ENCODE measurements at places on chromosomes 4 and X.

DNA sequence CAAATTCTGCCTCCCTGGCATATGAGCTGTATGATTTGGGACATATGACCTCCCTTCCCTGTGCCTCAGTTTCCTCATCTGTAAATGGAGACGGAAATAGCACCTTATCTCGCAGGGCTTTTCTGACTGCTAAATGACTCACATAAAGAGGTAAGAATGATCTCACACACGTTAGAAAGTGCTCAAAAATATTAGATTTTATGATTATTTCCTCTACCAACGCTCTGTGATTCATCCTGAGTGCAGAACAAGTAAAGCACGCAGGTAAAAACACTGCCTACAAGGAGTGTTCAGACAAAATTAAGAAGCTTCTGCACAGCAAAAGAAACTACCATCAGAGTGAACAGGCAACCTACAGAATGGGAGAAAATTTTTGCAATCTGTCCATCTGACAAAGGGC lies 21.1 kb downstream of the ACSL1 start:
- no peak for DNase-seq

- DNase-seq: no peak
Observed at GRCh38 chr4:85837439-85837733, 362.4 kb downstream of the ARHGAP24 start.

DNA sequence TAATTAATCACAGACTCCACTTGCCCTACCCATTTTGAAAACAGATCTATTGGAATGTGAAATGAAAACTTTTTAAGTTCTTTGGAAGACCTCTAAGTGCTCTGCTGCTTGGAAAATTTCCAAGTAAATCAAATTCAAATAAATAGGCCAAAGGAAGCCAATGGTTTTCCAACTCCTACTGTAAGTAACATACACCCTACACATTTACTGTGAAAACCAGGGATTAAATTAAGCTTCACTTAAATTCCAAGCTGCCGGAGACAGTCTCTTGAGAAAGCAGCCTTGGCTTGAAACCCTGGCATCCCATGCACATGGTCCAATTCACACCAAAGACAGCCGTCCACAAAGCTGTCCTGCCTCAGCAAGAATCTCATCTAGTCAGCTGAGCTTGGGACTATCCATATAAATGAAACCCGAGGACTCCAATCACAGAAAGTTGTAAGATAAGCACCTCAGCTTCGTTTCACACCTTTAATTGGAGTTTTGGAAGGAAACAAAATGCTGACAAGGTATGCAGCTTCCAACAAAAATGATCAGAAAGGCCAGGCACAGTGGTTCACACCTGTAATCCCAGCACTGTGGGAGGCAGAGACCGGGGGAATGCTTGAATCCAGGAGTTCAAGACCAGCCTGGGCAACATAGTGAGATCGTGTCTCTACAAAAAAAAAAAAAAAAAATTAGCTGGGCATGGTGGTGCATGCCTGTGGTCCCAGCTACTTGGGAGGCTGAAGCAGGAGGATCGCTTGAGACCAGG lies 88.6 kb downstream of the APBB2 start:
- no peak for DNase-seq

DNA sequence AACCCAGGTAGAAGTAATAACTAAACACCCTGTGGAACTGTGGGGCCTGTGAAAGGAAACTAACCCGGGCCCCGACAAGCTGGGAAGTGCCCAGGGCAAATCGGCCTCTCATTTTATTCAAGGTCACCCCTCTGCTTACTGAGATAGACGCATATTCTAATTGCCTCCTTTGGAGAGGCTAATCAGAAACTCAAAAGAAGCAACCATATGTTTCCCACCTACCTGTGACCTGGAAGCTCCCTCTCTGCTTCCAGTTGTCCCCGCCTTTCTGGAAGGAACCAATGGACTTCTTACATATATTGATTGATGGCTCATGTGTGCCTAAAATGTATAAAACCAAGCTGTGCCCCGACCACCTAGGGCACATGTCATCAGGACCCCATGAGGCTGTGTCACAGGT lies 23.1 kb upstream of the DHRSX start:
- no peak for DNase-seq

GRCh38 chrX:147848543-147849443 lies 62.9 kb upstream of the FMR1 start:
- DNase-seq: no peak

DNA sequence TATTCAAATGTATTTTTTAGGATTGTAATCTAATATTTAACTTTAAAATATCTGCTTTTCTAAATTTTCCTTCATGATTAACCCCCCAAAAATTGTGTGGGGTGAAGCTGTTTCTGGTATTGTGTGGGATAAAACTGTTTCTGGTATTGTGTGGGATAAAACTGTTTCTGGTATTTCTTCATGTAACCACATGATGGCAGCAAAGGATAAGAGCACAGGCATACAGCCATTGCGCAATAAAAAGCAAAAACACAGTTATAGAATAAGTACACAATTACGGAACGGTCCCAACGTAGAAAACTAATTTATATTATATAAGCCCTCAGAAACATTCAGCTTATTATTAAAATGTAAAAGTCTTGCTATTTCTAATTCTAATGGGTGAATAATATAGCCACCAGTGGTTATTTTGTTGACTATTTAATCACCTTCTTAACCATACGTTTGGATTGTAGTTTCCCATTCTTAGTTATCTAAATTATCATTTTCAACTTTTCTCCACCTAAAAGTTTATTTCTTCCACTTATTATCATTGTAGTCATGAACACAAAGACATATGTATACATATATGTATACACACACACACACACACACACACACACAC lies 333.9 kb upstream of the FSTL5 start:
- no peak for DNase-seq

- no peak for DNase-seq
Observed at GRCh38 chrX:141220342-141221008, 21.8 kb downstream of the SPANXC start.

GRCh38 chr4:6989331-6989923 lies 53.7 kb upstream of the TADA2B start:
- DNase-seq: no peak

- DNase-seq: no peak
Observed at GRCh38 chr4:71026086-71026485, 32.6 kb downstream of the DCK start.

DNA sequence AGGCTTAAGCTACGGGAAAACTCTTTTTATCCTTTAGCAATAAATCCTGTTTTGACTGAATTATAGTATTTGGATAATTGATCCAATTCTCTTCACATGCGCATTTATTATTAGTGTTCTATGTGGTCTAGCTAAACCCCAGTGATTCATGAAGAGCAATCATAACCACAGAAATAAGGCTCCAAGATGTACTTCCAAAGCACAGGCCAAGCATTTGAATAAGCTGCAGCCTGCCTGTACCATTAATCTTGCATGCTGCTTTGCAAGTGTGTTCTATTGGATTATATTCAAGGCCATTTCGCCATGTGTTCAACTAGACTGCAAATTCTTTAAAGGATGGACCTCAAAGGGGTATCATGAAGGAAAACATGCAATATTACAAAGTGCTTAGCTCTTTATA lies 385.2 kb upstream of the FAT1 start:
- DNase-seq: no peak

DNA sequence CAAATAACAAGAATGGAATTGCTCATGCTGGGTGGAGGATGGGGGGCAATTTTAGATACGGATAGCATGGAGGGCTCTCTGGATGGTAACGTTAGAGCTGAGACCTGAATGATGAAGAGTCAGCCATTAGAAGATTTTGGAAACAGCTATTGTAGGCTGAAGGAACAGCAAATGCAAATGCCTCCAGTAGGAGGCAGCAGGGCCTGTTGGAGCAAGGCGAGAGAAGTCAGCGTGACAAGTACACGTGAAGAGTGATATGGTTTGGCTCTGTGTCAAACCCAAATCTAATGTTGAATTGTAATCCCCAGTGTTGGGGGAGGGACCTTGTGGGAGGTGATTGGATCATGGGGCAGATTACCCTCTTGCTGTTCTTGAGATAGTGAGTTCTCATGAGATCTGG lies 59.3 kb upstream of the SOD3 start:
- no peak for DNase-seq

GRCh38 chrX:69387567-69388487 lies 116.3 kb upstream of the NALF2 start:
- DNase-seq: peak; percentile 22

GRCh38 chr4:112109360-112110058 lies 35.7 kb upstream of the FAM241A start:
- no peak for DNase-seq

- no peak for DNase-seq
Observed at GRCh38 chr4:127309369-127310102, 323.2 kb upstream of the INTU start.

DNA sequence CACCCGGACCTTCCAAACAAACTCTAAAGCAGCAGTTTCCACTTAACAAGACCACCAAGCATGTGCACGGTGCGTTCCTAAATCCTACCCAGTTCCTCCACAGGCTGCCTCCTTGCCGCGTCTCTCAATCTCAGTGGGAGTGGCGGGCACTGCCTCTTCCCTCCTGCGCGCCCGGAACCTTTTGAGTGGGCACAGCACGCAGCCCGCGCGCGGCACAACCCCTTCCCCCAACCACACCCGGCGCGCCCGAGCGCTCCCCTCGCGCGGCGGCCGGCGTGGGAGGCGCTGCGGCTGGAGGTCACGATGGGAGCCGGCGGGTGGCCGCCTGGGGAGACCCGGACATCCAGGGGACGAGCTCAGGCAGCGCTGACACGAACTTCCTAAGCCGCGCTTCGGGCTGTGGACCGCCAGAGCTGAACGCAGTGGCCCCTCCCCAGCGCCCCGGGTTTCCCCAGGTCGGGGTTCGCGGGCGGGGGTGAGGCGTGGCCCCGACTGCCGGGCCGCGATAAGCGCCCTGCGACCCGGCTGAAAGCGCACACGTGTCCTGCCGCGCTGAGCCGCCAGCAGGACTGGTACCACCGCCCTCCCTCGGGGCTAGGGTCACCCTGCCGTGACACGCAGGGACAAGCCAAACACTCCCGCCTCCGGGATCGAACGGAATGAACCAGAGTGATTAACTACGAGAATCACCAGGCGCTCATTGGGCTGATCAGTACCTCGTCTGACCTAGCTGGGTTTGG lies at the start of gene ABCG2:
TSS of gene ABCG2 (minus strand) at position 151 of the 740 bp plus-strand sequence. CDS start 18,644 bp downstream, outside the sequence.
- peak; percentile 48 for DNase-seq

DNA sequence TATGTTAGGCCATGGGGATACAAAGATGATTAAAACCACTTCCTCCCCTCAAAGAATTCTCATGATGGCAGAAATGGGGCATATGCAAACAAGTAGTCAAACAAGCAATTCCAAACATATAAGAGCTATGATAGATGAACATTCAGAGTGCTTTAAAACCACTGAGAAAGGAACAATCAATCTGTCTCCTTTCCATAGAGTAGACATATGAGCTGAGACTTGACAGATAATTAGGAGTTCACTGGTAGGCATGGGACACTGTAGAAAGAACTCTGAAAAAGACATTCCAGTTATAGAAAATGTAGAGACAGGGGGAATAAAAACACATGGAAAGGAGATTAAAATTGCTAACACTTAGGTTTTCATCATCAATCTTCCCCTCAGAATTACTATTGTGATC lies 372.8 kb downstream of the KLHL4 start:
- DNase-seq: no peak

DNA sequence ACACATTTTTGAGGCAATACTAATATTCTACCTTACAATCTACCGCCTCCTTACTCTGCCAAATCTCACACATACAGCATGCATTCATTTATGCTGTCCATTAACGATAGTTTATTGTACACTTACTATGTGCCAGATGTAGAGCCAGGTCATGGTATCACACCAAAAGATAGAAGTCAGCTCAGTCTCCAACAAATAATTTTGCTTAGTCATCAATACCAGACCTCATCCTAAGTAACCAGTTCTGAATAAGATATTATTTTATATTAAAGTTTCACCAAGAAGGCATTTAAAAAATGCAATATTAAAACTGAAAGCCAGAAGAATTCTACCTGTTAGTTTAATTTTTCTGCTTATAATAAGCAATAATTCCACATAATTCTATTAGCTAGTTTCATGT lies 60.6 kb upstream of the TTC29 start:
- DNase-seq: no peak

DNA sequence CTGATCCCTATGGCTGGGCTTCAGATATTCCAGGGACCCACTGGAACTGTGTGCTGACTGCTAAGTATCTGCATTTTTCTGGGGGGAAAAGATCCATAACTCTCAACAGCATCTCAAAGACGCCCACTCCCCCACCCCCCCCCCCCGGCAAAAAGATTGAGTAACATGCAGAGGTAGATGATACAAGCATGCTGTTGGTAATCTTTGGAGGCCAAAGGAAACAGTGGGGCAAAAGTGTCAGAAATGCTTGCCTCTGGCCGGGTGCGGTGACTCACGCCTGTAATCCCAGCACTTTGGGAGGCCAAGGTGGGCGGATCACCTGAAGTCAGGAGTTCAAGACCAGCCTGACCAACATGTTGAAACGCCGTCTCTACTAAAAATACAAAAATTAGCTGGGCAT lies 12.2 kb downstream of the XPNPEP2 start:
- no peak for DNase-seq

- no peak for DNase-seq
Observed at GRCh38 chr4:89110541-89110985, 770 bp upstream of the TIGD2 start.

DNA sequence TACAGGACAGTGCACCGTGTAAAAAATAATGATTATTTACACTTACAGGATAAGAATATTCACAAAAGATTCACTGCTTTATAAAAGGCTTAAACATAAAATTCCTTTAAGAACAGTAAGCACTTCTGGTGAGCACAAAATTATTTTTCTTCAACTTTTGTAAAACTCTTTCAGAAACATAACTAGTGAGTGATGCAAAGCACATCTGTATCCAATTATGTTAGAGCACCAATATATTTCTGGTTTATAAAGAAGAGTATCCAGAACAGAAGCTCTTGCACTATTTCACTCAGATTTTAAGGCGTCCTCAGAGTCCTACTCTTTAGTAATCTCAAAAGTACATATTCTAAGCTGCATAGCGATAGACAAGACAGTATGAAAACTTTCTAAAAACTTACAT lies 276.0 kb downstream of the C4orf33 start:
- DNase-seq: no peak

- no peak for DNase-seq
Observed at GRCh38 chr4:54495641-54496040, 162.1 kb upstream of the KIT start.
